Bronchial epithelial cell (primary cell): ENCODE measurements at places on chromosomes 16 and 17.
A peak's percentile ranks its signal among the peaks of the same experiment; 100 is the strongest.

DNA sequence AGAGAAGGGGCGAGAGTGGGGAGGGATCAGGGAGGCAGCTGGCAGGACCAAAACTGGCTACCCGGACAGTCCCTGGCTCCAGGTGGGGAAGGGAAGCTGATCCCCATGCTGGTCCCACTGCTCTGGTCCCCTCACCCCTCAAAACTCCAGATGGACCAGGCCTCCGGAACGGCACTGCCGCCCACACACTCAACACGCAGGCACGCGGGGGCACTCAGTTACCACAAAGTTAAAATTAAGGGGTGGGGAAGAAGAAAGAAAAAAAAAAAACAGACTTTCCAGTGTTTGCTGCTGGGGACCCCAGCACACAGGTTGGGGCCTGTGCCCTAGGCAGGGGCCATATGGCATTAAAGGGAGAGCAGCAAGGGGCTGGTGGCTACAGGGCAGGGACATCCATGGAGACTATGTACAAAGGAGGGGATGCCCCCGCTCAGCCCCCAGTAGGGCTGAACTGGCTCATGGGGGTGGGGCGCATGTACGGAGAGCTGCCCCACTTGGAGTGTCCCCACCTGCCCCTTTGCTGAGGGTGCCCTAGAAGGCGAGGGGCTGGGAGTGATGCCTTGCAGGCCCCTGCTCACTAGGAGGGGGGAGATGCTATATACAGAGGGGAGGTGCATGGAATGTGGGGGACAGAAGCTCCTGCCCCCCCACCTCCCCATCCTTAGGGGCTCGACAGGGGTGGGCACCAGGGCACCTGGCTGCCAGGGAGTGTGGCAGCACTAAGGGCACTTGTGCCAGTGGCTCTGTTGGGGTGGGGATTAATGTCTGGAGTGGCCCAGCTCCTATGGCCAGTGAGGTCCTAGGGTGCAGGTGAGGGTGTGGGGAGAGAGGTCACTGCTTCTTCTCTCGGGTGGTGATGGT is 5.6 kb downstream of the TP53I13 start:
- DNase-seq: no peak

DNA sequence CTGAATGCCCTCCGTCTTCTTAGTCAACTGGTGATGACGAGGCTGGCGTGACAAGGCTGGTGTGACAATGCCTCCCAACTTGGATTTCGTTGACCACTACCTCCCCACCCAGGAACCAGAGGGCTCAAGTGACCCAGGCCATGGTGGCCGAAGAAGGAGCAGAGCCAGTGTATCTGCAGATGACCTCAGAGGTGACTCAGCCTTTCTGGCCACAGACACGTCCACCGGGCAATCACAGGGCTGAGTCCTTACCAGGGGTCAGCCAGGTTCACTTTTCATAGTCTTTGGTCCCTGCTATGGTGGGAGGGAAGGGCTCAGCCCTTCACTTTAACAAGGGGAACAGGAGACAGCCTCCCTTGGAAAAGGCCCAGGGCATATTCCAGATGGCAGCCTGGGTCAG is 116.3 kb downstream of the MAF start:
- no peak for DNase-seq

DNA sequence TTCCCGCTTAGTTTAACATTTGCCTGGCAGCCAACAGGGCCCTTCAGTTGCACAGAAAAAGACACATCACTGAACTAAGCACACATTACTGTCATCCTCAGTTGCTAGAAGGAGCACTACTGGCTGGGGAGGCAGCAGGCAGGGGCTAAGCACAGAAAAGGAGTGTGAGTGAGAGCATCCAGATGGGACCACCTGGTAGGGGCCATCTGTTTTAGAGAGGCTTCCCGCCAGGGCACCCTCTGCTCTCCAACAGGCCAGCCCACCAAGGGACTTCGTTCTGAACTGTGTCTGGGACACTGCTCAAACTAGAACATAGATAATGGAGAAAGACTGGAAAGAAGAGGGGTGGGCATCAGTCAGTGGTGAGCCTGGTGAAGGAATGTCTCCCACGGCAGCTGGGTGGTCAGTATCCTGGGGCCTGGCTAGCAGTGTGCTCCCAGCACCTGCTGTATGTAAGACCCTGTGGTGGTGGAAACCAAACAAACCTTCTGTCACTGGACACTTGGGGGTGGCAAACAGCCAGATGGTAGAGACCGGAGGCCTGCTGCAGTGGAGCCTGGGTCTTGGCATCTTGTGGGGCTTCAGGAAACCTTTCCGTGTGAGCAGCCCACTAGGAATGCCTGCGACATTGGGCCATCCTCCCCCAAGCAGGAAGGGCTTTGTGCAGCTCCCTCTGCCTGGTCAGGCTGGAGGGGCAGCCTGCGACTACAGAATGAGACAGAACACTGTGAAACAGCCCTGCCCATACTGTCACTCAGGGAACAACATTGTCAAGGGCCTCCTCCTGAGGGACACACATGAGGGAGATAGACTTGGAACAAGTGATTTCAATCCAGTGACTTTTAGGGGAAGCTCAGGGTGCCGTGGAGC is 12.8 kb upstream of the RANGRF start:
- no peak for DNase-seq

DNA sequence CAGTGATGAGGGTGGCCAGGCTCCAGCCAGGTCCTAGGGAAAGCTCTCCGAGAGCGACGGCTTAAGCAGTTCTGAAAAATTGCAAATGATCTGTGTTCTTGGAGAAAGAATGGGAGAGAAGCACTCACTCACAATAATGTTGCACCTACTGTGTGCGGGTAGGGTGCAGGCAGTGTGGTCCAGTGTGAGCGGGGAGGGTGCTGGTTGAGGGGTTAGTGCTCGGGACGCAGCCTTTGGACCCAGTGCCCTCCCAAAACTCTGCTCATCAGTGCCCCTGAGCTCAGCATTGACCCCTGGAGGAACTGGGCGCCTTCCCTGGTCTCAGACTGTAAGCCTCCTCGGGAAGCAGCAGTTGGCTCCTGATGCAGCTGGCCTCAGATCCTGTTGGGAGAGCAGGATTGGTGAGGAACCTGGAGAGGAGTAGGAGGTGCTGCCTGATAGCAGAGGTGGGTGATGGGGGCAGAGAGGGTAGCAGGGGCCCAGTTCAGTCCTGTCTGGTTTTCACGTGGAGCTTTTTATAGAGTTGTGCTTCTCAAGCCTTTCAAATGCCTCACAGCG is 23.6 kb upstream of the ZNF750 start:
- no peak for DNase-seq

GRCh38 chr17:39926588-39927100 is 757 bp downstream of the ORMDL3 start:
- peak; percentile 35 for DNase-seq

GRCh38 chr17:9981344-9981915 is 76.4 kb upstream of the RCVRN start:
- no peak for DNase-seq

DNA sequence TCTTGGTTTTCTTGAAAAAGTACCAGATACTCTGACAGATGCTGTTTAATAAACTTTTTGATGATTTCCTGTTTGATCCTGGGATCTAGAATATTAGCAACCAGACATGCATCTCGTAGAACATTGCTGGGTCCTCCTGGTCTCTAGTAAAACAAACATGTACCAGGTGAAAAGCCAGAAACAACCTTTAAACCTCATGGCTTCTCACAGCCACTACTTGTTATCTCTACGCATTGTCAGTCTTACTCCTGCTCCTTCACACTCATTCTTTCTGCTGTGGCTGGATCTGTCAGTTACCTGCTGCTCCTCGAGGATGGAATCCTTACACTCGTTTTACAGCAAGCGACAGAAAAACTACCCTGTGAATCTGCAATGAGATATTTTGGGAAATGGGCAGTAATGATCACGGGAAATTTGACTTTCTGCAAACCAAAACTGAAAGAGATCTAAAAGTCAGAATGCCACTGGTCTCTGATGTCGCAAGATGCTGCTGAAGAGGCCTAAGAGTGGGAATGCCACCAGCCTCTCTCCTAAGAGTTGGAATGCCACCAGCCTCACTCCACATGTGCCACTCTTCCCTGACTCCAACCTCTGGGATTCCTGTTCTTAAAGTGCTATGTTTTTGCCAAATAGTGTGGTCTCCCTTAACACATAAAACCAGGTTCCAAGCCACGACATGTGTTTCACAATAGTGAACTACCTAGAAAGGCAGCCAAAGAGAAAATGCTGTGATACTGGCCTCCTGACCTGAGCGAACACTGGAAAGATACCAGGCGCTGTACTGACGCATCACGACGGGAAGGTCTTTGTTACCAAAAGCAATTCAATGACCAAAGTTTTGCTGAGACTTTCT is 86.3 kb downstream of the VPS53 start:
- DNase-seq: no peak

- DNase-seq: peak; percentile 49
Measured at GRCh38 chr16:14600164-14600563, 29.9 kb downstream of the PARN start.

DNA sequence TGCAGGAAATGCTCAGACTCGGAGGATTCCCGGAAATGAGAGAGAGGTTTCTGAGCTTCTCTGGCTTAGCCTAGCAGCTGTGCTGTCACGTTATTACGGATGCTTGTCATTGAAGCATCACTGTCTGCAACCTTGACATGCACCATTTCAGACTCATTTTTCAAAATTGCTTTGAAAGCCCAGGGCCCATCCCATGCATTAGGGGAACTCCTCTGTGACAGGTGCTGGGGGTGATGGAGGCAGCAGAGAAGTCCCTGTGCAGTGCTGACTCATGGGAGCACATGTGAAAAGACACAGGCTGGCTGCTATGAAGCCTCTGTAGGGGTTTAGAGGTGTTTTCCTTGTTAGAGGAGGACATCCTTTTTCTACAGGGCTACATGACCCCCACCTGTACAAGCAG is 214.0 kb upstream of the MPHOSPH6 start:
- DNase-seq: no peak

DNA sequence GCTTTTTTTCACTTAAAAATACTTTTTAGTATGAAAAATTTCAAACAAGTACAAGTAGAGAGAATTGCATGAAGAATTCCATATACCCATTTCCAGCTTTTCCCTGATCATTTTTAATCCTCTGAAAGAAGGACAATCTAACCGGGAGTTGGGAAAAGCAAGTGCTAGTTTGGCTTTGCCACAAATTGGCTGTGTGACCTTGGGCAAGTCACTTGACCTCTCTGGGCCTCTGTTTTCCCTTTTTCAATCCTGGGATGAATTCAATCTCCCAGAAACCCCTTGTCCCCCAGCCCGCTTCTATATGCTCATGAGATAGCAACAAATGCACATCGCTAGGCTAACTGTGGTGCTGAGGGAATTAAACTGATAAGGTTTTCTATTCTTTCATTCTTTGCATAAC is 49.4 kb downstream of the ASIC2 start:
- DNase-seq: no peak

DNA sequence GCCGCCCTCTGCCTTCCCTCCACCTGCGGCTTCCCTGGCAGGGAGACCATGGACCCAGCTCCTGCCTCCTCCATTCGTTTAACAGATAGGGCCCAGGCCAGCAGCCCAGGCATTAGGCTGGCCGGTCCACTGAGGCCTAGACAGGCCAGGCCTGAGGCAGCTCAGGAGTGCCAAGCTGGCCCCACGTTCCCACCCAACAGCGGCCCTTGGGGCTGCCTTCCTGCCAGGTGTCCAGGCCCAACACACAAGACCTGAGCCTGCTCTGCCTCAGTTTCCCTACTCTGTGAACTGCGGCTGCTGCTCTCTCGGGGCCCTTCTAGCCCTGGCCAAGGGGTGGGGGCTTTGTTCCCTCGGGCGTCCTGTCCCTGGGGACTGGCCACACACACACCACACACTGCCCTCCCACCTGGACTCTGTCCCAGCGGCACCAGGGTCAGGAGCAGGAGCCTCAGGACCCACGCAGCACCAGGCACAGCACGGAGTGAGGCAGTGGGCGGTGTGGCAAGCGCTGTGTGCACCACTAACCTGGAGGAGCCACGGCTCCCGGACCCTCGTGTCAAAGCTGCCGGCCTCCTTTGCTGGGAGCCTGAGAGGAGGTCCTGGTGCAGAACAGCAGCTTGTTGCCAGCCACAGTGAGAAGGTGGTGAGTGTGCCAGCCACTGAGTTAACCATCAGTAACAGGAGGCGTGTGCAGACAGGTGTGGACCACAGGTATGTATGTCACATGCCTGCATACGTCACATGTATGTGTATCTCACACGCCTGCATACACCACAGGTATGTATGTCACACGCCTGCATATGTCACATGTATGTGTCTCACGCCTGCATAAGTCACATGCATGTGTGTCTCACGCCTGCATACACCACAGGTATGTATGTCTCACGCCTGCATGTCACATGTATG is 14.6 kb upstream of the CDH15 start:
- peak; percentile 59 for DNase-seq

DNA sequence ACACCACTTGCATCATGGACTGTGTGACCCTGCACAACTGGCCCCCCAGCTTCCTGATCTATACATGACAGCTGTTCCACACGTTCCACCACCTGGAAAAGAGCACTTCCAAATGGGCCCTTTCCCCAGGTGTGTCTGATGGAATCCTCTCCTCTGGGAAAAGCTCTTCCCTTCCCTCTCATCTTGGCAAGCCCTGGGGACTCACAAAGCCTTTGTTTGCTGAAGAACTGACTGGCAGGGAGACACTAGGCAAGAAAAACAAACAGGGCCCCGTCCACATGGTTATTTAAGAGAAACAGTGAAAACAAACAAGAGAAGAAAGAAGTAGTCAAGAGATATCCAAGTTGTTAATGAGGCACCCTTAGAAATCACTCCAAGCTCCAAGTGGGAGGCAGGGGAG is 52.6 kb downstream of the C16orf95 start:
- no peak for DNase-seq

DNA sequence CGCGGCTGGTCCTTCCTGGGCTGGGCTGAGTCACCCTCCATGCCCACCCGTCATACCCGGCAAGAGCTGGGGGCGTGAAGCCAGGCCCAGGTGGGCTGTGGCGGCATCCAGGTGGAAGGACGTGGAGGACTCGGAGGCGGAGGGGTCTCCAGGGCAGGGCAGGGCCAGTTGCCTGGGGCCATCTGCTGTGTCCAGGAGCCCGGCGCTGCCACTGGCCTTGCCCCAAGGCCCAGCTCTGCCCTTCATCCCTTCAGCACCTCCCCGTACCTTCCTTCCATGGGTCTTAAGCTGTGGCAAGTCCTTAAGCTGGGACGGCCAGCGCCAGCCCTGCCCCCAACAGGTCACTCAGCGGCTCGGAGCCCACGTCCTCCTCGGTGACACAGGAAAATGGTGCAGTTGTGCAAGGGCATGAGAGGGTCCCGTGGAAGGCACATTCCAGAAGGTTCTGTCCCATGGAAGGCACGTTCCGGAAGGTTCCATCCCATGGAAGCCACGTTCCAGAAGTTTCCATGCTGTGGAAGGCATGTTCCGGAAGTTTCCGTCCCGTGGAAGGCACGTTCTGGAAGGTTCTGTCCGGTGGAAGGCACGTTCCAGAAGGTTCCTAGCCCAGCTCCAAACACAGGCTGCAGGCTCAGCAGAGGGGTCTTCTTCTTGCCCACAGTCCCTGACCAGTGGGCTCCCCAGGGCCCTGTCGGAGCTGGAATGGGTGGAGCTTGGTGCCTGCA is 10.4 kb upstream of the CDH15 start:
- no peak for DNase-seq

GRCh38 chr17:38851434-38851833 is 2.1 kb downstream of the RPL23 start:
- DNase-seq: no peak

DNA sequence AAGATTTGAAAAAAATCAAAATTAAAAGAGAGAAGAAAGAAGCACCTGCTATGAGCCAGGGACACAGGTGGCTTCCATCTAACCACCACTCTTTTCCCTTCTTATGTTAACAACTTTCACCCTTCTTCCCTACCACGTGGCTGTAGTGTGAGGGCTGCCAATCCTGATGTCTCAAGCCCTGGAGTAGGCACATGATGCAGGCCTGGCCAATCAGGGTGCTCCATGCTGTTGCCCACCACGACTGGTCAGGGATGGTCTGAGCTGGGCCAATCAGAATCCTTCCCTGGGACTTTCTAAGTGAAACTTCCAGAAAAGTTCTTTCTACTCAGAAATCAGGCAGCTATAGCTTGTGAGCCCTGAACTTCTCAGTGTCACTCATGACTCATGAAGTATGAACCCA is 140.7 kb downstream of the SDK2 start:
- DNase-seq: no peak
